Fibroblast of the conjunctiva (primary cell): ENCODE measurements at places on chromosomes 4 and X.

DNA sequence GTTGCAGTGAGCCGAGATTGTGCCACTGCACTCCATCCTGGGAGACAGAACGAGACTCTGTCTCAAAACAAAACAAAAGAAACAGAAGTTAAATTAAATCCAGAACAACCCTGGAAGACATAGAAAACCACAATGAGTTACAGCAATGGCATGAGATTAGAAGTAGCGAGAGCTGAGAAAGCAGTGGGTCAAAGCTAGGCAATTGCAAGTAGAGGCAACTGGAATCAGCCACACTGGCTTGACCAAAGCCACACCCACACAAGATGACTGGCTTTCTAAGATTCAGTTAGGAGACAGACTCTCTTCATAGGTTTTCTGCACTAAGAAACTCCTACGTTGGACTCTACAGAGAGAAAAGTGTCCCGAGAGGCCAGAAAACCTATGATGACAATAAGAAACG lies 443.0 kb downstream of the GPM6A start:
- peak; percentile 12 for DNase-seq

- DNase-seq = peak; percentile 20
These were observed 96.2 kb upstream of the APOOL start for GRCh38 chrX:84907324-84907968.

- DNase-seq = no peak
These were observed 107.7 kb downstream of the SMIM20 start for GRCh38 chr4:26021417-26022345.

DNA sequence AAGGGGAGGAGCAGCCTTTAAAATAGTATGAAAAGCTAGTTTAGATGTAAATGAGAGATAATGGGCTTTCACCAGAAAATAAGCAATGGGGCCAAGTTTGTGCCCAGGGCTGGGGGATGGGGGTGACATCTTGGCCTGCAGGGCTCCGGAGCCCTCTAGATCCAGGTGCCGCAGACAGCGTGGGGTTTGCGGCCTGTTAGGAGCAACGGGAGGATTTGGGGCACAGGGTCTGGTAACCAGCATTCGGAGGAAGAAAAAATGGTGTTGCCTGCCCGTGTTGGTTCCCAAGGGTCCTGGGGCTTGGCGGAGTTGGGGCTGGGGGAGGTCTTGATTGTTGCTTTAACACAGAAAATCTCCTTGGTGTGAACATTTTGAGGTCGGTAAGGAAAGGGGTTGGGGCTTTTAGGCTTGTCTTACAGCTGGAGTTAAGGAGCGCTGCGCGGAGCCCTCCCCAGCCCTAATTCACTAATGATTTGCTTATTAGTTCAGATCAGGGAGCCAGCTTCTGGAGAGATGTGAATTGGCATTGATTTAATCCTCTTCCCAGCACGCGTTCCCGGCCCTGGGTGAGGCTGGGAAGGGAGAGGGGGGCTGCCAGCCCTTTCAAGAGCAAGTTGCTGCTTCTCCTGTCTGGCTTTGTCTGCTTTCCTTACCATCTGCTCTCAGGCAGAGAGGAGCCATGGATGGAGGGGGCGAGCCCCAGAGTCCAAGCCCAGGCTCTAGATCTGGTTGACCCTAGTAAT lies 443.4 kb downstream of the BCOR start:
- DNase-seq = no peak

DNA sequence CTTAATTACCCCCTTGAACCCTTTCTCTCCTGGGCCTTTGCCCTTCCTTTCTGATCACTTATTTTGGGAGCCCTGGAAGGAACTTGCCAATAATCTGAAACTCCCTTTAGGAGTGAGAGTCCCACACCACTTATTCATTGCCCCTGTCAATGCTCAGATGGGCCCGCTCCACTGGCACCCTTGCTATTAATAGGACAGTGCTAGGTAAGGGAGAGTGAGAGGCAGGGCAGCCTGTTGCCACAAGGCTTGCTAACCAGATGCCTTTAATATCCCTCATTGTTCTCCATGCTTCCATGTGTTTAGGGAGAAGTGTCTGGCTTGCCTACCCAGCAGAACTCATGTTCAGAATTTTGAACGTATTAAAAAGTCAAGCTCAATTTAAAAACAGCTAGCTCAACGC lies 1.7 kb upstream of the NHS start:
- DNase-seq = no peak

- DNase-seq = peak; percentile 18
These were observed 129.5 kb downstream of the LARP7 start for GRCh38 chr4:112766422-112766821.

DNA sequence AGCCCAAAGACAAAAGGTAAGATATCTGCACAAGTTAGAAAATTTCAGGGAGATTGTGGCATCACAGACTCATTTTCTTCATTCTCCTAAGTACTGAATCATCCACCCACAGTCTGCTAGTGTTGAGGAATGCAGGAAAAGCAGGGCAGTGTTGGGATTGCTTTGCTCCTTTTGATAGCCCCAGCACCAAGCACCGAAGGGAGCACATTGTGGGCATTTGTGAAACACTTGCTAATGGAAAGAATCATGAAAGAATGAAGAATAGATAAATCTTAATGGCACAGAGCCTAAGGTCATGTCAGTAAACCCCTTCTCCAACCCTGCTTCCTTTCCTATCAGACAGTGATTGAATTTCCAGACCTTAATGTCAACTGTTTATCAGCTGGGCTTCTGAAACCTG lies 103.1 kb upstream of the GPRIN3 start:
- DNase-seq = no peak

DNA sequence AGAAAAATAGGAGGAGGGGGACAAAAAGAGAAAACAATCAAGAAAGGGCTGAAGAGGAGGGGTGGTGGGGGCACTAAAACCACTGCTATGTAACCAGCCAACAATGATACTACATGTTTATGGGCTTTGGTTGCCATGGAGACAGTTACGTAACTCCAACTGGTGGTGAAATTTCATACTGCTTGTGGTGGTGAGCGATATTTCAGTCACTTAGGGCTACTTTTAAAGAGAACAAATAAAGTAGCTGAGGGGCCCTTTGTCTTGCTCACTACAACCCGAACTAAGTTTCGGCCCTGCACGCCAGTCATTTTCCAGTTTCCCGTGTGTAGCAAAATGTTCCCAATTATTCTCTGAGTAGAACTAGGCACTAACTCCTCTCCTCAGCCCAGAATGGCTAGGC lies 275.2 kb upstream of the EDA2R start:
- DNase-seq = no peak

GRCh38 chr4:121950680-121951520 lies 960 bp downstream of the TRPC3 start:
- DNase-seq = no peak

GRCh38 chrX:133405498-133406185 lies 9.6 kb downstream of the GPC4 start:
- DNase-seq = no peak

DNA sequence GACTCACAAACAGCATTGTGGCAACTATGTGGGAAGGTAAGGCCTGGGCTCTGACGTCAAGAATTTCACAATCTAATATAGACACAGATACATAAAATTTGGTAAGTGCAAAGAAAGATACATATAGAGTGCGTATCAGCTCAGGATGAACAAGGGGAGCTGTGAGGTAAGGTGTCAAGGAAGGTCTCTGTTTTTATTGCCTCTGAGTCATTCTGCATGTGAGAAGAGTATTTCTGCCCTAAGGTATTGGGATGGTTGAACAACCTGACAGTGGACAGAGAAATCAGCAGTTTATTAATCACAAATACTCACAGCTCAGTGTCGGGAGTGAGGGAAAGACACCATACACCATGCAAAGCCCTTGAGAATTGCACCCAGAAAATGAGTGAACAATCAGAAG lies 89.8 kb downstream of the COMMD8 start:
- no peak for DNase-seq

- no peak for DNase-seq
These were observed 4.7 kb upstream of the KLF3 start for GRCh38 chr4:38659346-38659745.

GRCh38 chrX:24498975-24499374 lies 33.9 kb downstream of the PDK3 start:
- DNase-seq = no peak

DNA sequence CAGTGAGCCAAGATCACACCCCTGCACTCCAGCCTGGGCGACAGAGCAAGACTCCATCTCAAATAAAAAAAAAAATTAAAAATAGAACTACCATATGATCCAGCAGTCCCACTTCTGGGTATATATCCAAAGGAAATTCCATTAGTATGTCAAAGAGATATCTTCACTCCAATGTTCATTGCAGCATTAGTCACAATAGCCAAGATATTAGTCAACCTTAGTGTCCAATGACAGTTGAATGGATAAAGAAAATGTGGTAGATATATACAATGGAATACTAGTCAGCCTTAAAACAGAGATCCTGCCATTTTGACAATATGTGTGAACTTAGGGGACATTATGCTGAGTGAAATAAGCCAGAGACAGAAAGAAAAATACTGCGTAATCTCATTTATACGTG lies 49.4 kb downstream of the C4orf46 start:
- DNase-seq = no peak

DNA sequence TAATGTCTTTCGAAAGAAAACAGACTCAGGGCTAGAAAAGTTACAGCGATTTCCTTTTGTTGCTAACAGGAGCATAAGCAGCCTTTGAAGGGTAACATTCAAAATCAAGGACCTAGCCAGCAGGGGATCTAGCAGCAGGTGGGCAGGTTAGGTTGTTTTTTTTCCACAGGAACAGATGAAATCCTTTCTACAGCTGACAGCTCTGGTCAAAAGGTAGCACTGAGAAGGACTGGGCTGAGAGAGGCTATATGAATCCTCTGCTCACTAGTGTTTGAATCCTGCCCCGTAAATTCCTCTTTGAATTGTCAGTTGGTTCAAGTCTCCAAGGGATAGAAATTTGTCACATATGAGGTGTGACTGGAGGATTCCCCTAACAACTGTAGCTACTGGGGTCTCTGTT lies 188.2 kb downstream of the SH2D1A start:
- DNase-seq = no peak

GRCh38 chr4:135186002-135186401 lies 984.4 kb upstream of the PABPC4L start:
- DNase-seq = no peak

DNA sequence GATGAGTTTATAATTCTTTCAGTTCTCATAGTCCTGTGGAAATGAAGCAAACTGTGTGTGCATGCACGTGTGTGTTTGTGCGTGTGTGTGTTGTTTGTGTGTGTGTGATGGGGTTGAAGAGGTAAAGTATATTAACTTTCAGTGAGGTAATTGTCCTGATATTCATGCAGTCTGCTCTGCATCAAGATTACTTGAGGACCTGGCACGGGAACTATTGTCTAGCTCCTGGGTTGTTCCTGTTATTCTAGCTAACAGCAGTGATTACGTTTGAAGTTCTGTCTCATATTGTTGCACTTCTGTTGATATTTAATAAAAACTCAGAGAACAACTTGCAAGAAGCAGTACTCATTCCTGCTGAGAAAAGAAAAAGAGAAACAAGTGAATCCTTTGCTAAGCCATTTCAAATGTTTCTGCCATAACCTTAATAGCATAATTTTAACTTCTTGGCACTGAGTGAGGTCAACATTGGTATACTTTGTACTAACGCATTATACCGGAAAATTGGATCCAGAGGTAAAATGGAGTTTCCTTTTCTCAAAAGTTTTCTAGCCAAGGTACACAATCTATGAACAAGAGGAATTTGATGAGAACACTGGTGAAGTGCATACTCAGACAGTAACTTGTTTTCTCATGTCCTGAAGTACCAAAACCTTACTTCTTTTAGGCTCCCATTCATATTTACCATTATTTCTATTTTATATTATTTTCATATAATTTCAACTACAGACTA lies 113.2 kb downstream of the SPCS3 start:
- DNase-seq = no peak

GRCh38 chr4:78691334-78691754 lies 84.8 kb upstream of the BMP2K start:
- DNase-seq = no peak

- no peak for DNase-seq
These were observed 97.3 kb downstream of the NR3C2 start for GRCh38 chr4:148344941-148345340.

DNA sequence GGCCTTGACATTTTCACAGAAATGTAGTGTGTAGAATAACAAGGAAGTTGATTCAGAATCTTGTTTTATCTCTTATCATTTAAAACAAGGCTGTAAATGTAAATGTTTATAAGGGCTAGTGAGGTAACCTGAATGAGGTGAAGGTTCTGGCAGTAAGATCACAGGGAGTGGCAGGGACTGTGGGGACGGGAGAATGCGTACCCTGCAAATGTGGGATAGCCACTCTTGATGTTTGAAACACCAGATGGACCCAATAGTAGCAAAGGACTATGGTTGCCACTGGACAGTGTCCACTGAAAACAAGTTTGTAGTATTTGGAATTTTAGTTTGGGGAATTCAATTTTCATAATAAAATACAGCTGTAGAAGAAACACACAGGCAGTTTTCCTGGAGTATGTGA lies 155.3 kb downstream of the FHIP1A start:
- DNase-seq = no peak

- DNase-seq = no peak
These were observed 8.6 kb upstream of the ZXDA start for GRCh38 chrX:57918750-57919436.

- DNase-seq = no peak
These were observed 138.4 kb downstream of the LDB2 start for GRCh38 chr4:16759931-16760582.

DNA sequence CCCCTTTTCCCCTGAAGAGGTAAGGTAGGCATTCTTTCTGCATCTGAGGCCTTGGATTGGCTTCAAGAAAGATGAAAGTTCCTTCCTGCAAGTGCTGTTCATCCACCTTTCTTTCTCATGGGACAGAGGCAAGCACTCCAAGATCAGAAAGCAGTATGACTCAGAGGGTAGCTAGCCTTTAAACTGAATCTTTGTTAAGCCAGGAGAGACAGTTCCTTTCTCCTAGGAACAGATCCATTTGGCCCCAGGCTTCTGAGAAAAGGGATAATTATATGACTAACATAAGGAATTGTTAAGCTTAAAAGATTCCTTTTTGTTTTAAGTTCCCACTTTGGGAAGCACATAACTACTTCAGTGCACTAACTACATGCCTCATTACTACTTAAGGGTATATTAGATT lies 192.0 kb downstream of the PPP3CA start:
- no peak for DNase-seq

GRCh38 chrX:67636532-67636931 lies 92.7 kb downstream of the AR start:
- DNase-seq = no peak

DNA sequence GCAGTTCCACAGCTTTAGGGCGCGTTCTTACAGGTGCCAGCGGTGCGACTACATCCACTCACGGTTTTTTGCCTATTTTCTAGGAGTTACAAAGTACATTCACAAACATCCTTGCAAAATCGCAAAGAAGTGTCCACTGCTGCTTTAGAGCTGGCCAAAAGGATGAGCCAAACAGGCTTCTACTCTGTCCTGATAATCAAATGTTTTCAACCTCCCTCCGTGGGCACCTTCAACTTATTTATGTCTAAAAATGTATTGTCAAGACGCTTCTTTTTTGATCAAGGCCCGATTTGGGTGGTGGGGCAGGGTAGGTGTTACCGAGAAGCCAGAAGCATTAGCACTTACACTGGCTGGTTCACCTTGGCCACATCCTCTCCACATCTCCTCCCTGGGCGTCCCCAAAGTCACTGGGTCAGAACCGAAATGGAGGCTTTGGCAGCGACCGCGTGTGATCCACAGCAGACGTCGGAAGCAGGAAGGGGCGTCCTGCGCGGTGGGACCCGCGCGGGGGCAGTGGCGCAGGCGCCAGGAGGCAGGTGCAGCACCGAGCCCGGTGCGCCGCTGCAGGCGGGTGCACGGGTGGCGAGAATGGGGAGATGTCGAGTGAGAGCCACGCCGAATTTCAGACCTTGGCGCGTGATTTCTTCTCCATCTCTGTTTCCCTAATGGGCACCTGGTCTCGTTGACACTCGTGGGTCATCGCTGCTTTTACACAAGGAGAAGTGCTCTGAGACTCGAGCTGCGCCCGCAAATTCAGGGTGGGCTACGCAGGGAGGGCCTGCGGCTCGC lies 16.9 kb downstream of the NKX3-2 start:
- no peak for DNase-seq
